ENCODE measurements at places on chromosomes 6 and 20.
A peak's percentile ranks its signal among the peaks of the same experiment; 100 is the strongest.

DNA sequence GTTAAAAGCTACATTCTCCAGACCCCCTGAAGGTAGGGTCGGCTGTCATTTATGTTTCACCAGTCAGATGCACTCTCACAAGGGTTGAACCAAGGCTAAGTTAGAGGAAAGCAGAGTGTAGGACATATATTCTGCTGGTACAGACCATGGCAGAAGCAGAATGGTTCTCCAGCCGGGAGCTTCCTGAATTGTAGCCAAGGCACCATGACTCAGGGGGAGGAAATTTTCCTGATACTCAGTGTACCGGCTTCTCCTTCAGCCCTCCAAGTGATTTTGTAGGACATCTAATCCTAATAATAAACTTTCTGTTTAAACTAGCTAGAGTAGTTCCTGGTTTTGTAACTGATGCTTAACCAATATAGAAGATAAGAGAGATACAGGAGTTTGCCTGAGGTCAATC is 14.2 kb upstream of the SLPI start:
- no peak for DNase-seq

DNA sequence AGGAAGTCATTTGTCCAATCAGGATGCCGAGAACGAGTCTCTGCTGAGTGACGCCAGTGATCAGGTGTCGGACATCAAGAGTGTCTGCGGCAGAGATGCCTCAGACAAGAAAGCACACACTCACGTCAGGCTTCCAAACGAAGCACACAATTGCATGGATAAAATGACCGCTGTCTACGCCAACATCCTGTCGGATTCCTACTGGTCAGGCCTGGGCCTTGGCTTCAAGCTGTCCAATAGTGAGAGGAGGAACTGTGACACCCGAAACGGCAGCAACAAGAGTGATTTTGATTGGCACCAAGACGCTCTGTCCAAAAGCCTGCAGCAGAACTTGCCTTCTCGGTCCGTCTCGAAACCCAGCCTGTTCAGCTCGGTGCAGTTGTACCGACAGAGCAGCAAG is 281.5 kb downstream of the TSHZ2 start:
- DNase-seq = no peak

- DNase-seq = no peak
These were observed 9.0 kb downstream of the MOXD1 start for GRCh38 chr6:132392270-132392646.

DNA sequence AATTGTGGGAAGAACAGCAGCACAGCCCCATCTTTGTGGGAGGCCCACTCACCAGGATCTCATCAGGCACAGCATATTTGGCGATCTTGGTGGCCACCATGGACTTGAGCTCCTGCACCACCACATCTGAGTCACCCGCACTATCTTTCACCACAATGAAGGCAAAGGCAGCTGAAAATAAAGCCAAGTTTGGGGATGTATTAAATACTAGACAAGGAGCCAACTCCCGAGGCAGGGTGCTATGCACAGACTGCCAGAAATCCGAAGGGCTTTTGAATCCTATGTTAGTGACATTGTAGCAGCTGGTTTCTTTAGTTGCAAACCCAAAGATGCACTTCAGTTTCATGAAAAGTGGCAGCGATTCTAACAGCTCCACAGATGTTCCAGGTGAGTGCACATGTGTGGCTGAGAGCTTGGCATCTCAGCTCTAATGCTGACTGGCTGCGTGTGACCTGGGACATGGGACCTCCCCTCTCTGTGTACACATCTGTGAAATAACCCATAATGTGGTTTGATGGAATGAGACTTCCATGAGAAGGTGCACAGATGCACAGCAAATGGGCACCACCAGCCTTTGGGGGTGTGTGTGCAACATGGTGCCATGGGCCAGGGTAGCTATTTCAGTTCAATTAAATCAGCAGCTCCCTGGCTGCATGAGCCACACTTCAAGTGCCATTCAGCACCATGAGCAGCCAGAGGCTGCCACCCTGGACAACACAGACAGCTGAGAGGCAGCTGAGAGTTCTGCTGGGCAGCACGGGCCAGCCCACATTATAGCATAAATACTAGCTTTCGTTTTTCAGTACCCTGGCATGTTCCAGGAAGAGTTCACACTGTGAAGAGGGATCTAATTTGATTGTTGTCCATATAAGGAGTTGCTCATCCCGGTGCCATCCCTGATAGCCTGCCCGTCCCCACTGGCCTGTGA is 16.9 kb upstream of the APMAP start:
- DNase-seq = no peak

DNA sequence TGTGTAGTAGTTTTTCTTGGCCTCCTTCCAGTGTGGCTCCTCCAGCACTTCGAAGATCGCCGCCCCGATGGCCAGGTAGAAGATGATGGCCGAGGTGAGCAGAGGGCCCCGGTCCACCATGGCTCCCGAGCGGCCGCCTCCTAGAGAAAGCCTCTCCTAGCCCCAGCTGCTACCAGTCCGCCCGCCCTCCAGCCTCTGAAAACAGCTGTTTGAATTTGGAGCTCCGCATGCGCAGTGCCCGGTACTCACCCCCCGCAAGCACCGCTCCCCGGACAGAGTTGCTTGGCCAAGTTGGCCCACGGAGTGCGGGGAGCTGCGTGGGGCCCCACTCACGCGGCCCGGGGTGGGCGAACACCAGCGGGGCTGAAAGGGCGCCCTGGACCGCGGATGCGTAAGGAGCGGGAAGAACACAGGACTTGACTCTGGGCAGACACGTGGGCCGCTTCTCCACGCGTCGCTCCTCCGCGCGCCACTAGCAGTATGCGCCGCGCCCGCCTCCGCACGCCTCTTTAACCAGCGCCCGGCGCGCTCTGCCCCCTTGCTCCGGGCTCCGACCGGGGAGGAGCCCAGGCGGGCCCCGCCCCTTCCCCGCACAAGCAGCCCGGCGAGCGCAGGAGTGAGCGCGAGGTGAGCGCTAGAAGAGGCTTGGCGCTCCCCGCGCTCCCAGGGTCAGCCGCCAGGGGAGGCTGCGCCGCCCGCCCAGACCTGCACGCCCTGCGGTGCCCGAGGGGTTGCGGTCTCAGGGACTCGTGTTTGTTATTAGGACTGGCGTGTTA is at the start of gene KCNK5:
Gene KCNK5 (minus strand): TSS at position 484 of the 776 bp plus-strand sequence. CDS start 364 bp downstream, at position 120.
- DNase-seq = peak; percentile 56

DNA sequence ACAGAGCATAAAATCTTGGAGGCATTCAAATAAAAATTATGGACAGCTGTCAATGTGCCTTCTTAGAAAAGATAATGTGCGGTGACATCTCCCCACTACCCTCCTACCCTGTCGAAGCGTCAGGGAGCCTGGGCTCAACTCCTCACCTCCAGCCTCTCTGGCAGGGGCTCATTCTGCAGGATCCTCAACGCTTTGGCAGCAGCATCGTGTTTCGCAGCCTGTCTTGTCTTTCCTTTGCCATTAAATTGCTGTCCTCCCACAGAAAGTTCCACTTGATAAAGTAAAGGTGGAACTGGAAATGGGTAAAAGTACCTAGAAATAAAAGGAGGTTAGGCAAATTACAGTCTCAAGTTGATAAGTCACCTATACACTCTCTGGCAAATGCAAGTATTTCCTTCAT is 36.7 kb downstream of the STAU1 start:
- DNase-seq = no peak

DNA sequence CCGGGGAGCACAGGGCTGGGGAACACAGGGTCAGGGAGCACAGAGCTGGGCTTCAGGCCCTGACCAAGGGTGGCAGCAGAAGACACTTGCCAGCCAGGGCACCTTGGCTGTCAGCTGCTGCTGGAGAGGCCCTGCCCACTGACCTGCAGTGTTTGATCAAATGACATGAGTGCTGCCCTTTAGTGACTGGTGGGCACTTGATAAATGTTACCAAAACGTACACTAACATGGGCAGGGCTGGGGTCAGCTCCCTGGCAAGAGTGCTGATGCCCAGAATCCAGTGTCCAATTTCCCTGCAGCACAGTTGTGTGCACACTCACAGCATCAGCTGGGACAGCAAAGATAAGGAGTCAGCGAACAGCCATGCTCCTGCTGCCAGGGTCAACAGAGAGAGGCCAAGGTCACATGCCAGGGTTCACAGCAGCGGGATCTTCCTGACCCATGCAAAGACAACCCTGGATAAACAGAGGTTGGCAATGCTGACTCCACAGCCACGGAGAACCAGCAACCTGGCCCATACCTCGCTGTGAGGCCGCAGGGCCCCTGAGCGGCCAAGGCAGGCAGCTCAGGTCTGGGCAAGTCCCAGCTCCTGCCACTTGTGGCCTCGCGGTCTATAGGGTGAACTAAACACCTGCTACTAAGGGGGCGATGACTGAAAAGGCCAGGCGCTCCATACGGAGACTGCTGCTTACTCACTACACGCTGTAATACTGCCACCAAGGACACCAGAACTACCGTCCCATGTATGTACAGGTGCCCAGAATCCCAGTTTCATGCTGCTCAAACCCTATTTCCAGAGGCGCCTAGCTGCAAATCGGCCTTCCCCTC is 46.3 kb downstream of the NINL start:
- DNase-seq = no peak

DNA sequence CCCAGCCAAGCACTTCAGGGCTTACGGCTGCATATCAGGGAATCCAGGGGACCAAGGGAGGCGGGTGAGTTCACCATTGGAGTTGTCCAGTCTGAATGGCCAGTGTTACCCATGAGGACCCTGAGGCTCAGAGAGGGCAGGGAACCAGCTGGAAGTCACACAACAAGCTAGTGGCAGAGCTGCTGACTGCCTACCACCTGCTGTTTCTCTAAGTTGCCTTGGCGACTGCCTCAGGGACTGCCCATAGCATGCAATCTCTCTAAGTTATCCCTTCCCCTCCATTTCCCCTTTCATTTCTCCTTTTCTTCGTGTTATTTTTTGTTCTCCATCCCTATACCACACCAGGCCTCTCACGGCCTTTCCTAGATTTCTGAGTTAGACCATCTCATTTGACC is 71.8 kb upstream of the SIRPA start:
- DNase-seq = no peak

GRCh38 chr6:25168637-25169036 is 110.5 kb upstream of the CARMIL1 start:
- DNase-seq = no peak

DNA sequence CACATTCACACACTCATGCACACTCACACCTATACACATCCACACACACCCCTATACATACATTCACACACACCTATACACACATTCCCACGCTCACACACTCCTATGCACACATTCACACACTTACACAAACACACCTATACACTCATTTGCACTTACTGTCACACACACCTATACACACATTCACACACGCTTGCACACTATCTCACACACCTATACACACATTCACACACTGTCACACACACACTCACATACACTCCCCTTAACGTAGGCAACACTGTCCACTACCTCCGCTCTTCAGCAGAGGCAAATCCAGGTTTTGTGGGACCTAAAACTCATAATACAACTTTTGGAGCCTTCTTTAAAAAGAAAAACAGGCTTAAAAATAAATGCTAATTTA is 487.7 kb upstream of the CDH4 start:
- no peak for DNase-seq

DNA sequence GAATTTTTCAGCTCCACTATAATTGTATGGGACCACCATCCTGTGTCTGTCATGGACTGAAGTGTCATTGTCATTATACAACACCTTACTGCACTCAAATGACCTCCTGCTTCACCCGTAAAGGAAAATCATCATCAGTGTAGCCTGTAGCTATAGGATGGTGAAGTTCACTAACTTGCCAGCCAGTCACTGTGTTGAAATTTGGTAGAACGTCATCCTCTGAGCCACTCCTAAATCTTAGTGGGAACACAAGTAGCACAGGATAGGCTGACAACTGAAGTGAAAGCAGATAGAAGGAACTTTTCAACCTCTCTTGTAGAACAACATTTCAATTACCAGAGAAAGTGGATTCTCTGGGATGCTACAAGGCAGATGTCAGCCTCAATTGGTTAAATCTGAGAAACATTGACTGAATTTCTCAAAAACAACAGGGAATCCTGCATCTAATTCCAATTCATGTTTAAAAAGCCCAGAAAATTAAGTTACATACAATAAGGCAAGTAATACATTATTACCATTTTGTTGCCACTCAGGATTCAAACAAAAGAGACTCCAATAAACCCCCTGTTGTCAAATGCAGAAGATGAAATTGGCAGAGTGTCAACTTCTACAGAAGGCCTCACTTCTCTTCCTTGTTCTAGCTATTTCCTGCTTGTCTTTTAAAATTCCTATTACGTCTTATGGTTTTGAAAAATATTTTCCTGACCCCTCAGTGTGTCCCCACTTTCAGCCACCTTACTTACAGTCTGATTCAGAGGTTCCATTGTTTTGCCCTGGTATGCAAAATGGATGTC is 647.9 kb upstream of the AGPAT4 start:
- DNase-seq = no peak

- DNase-seq = no peak
These were observed 66.0 kb upstream of the CDH4 start for GRCh38 chr20:61185841-61186601.

DNA sequence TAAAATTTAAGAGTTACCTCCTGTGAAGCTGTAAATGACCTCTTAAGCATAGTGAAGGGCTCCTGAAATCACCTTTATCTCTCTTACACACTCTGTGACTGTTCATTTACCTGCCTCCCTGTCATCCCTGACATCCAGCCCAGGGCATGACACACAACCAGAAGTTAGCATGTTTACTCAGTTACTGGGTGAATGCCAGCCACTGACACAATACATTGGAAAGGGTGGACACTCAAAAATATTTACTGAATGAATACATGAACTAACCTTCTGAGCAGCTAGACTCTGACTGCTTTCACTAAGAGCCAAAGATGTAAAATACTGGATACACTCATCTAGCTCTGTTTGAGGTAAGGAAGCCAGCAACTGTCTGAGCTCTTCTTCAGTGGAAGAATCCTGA is 25.3 kb downstream of the SERAC1 start:
- no peak for DNase-seq

GRCh38 chr6:88050140-88050818 is 2.6 kb downstream of the SPACA1 start:
- DNase-seq = no peak

- no peak for DNase-seq
These were observed 25.7 kb upstream of the MRAP2 start for GRCh38 chr6:84007871-84008270.

DNA sequence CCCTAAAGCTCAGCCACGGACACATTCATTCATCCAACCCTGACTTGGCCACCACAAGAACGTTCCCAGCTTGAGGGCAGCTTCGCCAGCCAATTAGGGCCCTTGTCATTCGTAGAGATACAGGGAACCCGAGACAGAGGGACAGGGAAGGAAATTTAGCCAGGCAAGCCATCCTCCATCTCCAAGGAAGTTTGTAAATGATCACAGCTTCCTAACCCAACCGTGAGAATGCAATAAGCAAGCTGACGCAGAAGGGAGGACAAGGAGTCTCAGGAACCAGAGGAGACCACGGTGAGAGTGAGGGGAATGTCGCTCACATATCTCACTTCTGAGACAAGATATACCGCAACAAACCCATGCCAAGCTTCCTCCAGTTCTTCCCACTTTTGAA is 1.4 kb downstream of the TRAM2 start:
- no peak for DNase-seq

DNA sequence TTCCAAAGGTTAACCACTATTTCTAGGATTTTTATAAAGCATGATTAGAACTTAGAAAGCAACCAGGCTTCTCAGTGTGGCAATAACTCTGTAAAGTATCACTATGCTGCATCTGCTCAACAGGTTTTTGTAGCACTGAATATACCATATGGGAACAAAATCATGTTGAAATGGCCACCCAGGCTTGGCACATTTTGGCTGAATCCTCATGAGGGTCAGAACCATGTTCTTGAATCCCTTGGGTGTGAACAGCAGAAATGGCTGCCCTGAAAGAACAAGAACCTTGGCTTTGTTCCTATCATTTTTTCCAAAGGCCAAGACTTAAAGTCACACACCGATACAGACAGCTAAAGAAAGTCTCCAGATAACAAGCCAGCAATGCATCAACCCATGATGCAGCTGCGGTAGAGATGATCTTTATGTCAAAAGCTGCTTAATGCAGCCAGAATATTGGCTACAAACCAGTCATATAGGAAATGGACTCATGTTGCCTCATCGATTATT is 283.0 kb upstream of the NOX3 start:
- DNase-seq = no peak
